ENCODE measurements at places on chromosomes 6 and 20. TPM values are rescaled to one million over a fixed set of nuclear protein-coding genes. Genes with fewer than 3 reads are reported as not detected.

The SLC24A3 gene
- 0.25 TPM for total RNA-seq

DNA sequence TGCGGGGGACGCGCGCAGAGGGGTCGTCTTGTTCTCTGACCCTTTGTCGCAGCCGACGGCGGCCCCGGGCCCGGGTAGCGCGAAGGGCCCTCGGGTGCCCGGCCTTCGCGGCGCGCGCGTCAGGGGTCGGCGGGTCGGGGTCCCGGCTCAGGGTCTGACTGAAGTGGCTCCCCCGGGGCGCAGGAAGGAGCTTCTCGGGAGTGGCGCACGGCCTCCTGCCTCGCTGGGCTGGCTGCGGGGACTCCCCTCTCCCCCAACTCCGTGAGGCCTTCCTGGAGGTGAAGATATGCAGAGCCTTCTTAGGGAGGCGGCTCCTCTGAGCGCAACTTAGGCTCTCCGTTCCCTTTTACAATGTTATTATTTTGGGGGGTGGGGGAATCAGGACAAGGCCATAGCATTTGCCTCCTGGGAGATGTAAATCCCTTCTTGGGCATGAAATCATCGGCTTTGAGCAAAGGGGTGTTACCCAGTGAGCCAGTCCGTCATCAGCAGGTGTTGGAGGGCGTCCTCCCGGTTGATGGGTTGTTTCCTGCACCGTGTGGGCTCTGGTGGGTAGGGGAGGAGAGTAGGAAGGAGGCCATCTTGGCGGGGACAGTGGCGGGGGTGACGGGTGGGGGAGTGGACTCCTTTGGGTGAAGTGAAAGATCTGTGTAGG, 523 bp downstream of the CDS2 start:
- peak; percentile 42 for DNase-seq

- DNase-seq: no peak
These were observed 101.4 kb downstream of the LIN28B start for GRCh38 chr6:105058316-105058715.

DNA sequence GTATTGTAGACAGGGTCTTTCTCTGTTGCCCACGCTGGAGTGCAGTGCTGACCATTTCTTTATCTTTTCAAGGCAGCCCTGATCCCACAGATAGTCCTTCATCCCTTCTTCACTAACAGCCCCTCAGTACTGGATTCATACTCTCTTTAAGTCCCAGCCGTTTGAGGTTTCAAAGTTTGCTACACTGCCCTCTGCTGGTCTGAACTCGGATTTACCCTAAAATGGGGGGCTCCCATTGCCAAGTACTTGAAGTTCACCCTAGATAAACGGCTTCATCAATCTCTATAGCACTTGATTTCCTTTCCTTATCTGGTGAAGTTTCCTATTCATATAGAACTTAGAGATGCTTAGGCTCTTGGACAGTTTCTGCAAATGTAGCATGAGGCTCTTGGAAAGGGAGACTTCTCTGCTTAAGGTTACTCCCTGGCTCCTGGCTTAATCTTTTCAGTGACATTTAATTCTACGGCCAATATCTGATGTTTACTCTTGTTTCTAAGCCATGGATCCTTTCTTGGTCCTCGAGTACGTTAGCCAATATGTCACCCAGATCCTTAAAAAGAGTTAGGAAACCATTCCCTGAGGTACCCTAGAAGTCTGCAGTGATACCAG, 21.4 kb upstream of the PREP start:
- peak; percentile 26 for DNase-seq

DNA sequence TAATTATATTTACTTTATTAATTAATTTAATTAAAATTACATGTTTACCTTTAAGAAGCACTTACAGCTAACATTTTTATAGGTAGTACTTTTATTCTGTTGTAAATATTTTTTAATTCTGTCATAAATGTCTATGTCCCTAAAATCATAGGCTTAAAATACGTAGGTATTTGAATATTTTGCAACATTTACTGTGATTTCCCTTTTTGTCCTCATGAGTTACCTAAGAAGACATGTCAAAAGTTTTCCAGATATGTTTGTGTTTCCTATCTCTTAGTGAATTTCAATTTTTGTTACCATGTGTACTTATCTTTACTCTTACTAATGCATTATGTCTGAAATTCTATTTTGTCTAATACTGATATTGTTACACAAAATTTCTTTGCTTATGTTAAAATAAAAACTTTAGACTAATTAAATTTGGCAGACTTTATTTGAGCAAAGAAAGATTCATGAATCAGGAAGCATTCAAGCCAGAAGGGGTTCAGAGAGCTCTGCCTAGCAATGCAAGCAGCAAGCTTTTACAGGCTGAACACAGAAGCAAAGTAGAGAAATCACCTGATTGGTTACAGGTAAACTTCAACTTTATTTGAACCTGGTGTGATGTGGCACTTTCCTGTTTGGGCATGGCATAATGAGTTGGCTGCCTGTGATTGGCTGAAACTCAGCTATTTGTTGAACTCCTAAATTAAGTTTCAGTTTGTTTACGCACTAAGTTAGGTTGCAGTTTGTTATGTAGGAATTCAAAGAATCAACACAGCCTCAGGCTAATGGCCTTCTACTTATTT, 123.2 kb upstream of the TMEM170B start:
- DNase-seq: peak; percentile 89

- no peak for DNase-seq
These were observed 125.8 kb downstream of the C6orf118 start for GRCh38 chr6:165183496-165184140.

DNA sequence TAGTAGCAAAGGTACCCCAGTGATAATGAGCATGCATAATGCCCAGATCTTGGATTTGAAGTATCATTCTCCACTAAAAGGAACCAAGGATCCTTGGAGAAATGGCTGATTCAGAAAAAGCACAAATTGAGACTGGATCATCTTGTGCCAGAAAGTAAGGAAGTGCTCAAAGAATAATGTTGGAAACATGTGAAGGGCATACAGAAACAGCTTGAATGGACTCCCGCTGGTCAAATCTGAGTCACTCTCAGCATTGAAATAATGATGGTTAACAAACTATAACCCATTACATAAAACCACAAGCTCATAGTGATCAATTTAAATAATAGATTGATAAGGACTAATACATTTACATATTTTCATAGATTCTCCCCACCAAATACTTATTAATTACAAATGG, 3.6 kb upstream of the OSTM1 start:
- DNase-seq: no peak

- DNase-seq: no peak
These were observed 1.2 kb downstream of the DUSP22 start for GRCh38 chr6:293193-294174.

GRCh38 chr6:170462366-170463020, 90.6 kb downstream of the PSMB1 start:
- no peak for DNase-seq

DNA sequence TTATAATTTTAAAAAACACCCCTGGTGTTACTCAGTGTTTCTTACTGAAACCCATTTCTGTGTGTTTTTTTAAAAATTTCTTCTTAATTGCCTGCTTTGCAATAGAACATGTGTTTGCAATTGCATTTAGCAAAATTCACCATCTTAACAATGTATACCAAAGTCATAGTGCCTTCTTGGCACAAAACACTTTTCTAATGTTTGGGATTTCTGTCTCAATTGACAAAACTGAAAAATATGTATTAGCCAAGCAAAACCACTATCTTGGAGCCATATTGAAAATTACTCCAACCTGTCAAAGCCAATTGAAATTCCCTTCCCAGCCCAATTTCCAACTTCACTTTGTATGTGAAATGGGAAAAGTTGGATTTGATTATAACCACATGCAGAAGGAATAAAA, 88.4 kb upstream of the RSPO3 start:
- no peak for DNase-seq

The SIM1 gene
- total RNA-seq: not detected

The WFDC5 gene
- total RNA-seq: 0.51 TPM

The TBXT gene
- total RNA-seq: not detected

Measured in foreskin keratinocyte (primary cell).